HFF-Myc (cell line): ENCODE measurements at places on chromosomes 4 and X.

DNA sequence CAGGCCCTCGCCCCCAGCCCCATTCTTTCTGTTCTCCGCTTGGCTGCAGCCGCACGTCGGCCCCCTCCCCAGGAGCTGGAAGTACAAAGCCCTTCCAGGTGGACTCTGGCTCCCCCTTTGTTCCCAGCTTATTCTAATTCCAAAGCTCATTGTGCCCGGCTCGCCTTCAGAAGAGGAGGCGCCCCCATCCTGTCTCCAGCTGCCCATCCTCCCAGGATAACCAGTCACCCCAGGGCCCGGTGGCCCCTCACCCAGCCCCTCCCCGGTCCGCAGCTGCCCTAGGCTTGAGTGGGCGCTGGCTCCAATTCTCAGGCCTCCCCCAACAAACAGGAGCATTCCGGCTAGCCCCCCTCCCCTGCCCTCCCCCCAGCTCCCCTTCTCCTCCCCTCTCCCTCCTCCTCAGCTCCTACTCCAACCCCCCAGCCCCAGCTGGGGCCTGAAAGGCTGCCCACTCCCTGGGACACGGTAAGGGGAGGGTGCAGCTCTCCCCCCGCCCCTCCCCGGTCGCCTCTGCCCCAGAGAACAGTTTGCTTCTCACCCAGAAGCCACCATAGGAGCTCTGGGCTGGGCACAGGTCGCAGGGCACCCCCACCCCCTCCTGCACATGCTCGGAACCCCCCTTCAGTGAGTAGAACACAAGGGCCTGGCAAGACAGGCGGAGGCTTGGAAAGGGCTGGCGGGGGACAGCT, 3.1 kb upstream of the SLC6A8 start:
- DNase-seq, result no peak

- no peak for DNase-seq
These were observed 313.3 kb upstream of the ACTRT1 start for GRCh38 chrX:128365492-128365891.

DNA sequence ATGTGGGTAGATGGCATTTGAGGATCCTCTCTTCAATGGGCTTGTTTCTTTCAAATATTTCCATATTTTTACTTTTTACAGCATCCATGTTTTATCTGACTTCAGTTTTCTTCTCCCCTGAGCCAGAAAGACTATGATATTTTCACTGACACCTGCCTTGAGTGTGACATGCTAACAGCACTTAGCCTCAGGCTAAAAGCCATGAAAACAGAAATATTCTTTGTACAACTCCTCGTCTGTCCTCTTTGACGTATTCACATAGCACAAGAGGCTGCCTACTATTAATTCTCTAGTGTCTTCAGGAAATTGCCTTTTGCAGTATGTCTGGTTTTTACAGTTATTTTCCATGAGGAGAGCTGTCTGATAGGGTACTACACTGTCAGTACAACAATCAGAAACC, 215.0 kb downstream of the MAD2L1 start:
- no peak for DNase-seq

DNA sequence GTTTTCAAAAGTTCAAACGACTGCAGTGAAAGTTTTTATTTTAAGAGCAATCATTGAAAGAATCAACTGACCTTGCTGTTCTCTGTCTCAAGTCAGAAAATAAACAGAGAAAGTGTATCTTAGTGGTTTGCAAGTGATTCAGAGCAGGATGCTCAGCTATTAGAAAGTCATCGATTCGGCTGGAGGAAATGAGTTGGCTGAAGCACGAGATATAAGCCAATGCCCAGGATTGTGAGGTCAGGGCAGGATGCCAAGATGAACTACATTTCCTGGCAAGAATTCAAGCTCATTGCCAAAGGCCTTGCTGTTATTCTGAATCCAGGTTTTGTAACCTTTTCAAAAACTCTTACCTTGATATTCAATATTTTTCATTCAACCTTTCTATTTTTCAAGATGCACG, 541.4 kb upstream of the BOD1L1 start:
- peak; percentile 43 for DNase-seq

DNA sequence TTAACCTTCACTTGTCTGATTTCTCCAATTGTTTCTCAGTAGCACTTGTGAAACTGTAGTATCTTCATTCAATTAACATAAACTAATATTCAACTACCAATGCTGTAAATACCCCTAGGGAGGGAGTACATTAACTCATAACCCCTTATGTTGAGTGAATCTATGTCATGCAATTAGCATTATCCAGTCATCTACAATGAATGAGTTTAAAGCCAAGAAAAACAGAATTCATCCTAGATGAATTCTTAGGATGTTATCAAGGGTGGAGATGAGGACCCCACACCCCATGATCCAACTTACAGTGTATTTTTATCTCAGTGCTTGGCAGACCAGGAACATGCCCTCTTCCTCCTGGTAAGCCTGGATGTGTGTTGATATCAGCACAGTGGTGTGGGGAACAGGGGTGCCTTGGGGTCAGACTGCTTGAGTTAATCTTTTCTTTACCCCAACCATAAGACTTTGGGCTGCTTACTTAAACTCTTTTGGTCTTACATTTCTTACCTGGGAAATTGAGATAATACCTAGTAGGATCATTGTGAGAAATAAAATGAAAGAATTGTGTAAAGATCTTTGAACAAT, 62.1 kb upstream of the SCOC start:
- DNase-seq, result no peak

GRCh38 chr4:37383579-37384229, 139.2 kb downstream of the NWD2 start:
- DNase-seq, result no peak

GRCh38 chr4:126572264-126572663, 1060.5 kb upstream of the INTU start:
- DNase-seq, result no peak

- DNase-seq, result no peak
These were observed 10.2 kb downstream of the GAK start for GRCh38 chr4:921830-922331.

- no peak for DNase-seq
These were observed 1441.2 kb downstream of the PCDH7 start for GRCh38 chr4:32161392-32161791.
